CD4-positive, CD25-positive, alpha-beta regulatory T cell (primary cell): ENCODE measurements at places on chromosomes 1 and 21. TPM values are rescaled to one million over a fixed set of nuclear protein-coding genes. Genes with fewer than 3 reads are reported as not detected.

- DNase-seq, result no peak
These were observed 117.7 kb upstream of the SGIP1 start for GRCh38 chr1:66416295-66416694.

- DNase-seq, result no peak
These were observed 140.6 kb downstream of the RUNX1 start for GRCh38 chr21:34908419-34909055.

Gene NIPAL3
- total RNA-seq, result 57.0 TPM

- no peak for DNase-seq
These were observed 402.6 kb downstream of the SIPA1L2 start for GRCh38 chr1:232227306-232227705.

- DNase-seq, result no peak
These were observed 14.5 kb downstream of the LY9 start for GRCh38 chr1:160810486-160810885.

Gene KCNJ15
- 0.10 TPM for total RNA-seq

- no peak for DNase-seq
These were observed 1.5 kb downstream of the RGS18 start for GRCh38 chr1:192159781-192160180.

DNA sequence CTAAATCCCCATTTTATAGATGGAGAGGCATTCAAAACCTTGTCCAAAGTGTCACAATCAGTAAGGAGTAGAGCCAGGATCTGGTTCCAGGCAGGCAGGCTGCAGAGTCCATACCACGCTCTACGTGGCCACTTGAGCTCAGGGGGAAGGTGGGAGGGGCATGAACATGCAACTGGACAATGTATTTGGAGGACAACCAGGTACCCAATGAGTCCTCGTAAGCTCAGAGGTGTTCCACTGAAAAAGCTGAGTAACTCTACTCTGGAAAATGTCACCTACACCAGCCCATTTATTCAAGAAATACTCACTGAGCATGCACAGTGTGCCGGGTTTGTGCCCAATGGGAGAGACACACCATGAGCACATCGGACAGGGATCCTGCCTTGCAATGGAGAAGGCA, 11.2 kb upstream of the GUCA2B start:
- no peak for DNase-seq

DNA sequence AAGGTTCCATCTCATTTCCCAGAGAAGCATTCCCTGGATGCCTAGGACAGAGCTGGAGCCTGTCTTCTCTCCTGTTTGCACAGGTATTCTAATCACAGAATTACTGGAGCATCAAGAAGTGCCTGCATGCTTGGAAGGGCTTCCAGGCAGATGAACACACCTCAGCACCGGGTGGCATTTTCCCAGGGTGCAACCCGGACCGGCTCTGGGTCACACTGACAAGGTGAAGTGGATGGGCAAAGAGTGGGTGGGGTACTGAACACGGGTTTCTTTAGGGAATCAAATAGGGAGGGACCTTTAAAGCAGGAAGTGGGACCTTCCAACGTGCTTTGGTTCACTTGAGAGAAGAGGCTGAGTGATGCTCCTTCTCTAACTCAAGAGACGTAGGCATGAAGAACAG, 7.1 kb upstream of the PEF1 start:
- no peak for DNase-seq

DNA sequence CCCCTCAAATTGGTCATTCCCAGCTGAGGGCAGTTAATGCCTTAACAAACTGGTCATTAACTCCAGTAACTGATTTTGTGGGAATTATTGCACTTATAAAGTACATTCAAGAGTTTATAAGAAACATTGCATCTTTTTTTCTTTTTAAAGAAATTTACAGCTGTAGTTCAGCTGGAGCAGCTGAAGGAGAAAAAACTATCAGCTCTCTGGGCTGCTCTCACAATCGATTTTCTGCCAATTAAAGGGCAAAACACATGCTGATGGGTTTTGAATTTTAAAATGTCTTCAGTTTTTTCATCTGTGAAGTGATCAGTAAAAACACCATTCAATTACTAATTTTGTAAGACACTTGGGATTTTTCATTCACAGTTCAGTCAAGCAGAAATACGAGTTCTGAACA, 74.7 kb downstream of the KIFAP3 start:
- DNase-seq, result no peak

- DNase-seq, result no peak
These were observed 28.4 kb upstream of the DMBX1 start for GRCh38 chr1:46461017-46461808.

DNA sequence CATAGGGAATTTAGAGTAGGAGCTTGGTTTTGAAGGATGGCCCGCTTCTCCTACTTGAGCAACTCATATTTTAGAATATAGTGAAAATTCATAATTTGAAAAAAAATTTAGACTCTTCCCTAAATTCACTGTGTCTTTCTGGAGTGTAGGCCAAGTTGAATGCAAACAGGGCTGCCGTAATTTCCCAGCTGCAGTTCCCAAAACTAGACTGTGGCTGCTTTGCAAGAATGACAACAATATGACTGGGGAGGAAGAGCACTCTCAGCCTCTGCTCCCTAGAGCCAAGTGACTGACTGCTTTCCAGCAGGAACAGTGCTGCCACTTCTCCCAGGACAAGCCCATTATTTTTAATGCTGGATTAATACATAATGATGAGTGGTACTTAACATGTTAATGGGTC, 209.0 kb downstream of the RHOU start:
- no peak for DNase-seq

GRCh38 chr1:71196685-71197084, 115.8 kb upstream of the ZRANB2 start:
- no peak for DNase-seq

DNA sequence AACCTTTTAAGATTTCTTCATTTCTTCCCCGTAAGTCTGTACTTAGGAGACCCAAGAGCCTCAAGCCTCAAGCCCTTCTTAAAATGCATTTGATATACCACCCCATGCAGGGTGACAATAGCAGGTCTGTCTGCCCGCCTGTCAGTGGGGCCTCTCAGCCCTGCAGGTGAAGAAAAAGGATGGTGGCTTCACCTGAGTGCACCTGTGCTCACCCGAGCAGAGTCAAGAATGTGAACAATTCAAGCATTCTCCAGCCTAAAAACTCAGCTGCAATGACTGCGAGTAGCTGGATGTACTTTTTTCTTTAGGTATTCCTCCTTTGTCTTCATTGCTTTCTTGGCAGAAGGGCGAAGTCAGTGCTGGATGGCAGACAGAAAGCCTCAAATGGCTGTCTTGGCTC, 203.3 kb downstream of the LMX1A start:
- DNase-seq, result no peak

- DNase-seq, result no peak
These were observed 235.3 kb downstream of the FAF1 start for GRCh38 chr1:50724626-50725286.

GRCh38 chr1:180927348-180927747, 14.7 kb downstream of the KIAA1614 start:
- no peak for DNase-seq

Gene IPO13
- 12.6 TPM for total RNA-seq

DNA sequence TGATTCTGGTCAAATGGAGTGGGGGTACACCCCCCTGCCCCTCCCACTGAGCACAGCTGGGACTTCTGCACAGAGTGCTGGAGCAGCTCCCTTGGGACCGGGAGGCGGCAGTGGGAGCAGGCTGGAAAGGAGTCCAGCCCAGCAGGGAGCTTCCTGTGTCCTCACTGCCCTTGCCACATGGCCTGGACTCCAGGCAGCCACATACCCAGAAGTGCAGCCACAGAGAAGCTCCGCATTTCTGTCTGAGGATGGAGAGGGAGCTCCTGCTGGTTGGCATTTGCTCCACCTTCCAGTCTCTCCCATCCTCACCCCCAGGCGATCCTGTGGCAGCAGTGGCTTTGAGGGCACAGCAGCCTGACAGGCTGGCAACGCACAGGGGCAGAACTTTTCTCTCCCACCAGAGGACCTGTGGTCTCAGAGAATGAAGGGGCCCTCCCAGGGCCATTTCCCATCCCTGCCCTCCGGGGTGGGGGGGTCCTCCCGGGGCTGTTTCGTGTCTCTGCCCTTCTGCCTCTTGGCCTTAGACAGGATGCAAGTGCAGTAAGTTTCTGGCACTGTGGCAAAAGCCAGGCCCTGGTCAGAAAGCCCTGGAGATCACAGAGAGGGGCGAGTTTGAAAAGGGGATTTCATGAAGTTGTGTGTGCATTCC, 103.6 kb upstream of the COL6A1 start:
- no peak for DNase-seq

DNA sequence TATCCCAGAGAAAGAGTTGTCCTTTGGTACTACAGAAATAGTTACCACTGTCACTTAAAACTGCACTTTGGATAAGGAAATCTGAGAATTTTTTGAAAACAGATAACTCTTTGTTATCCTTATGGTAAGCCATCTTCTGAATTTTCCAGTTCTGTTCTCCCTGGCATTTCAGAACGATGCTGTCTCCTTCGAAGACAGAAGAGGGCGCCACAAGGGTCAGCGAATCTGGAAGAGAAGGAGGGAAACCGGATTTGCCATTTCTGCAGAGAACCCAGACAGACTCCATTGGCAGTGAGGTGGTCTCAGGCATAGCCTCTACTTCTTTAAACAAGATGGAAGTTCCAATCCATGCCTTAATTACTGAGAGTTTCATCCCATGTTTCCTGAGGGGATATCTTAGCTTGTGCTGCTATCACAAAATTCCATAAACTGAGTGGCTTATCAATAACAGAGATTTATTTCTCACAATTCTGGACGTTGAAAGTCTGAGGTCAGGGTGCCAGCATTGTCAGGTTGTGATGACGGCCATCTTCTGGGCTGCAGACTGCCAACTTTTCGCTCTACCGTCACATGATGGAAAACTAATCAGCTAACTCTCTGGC, 6.4 kb downstream of the FCRL2 start:
- DNase-seq, result no peak

- no peak for DNase-seq
These were observed 54.3 kb downstream of the TLR5 start for GRCh38 chr1:223088713-223089240.

Gene CFHR3
- total RNA-seq, result not detected

DNA sequence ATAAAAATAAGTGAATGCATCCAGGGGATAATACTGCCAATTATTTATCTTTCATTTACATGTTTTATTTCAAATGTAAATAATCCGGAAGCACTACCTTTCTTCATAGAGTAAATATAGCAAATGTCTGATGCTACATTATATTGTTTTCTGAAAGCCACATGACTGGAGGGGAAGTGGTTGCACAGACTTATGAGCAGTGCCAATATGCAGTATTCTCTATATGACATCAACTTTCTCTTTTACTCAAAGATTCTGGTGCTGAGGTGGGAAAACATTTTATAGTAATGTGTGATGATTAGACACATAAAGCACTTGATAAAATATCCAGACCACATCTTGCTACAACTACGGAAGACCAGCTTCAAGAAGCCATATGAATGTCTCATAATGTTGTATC, 314.7 kb downstream of the NEGR1 start:
- DNase-seq, result no peak

Gene GCSAML
- total RNA-seq, result 0.67 TPM

DNA sequence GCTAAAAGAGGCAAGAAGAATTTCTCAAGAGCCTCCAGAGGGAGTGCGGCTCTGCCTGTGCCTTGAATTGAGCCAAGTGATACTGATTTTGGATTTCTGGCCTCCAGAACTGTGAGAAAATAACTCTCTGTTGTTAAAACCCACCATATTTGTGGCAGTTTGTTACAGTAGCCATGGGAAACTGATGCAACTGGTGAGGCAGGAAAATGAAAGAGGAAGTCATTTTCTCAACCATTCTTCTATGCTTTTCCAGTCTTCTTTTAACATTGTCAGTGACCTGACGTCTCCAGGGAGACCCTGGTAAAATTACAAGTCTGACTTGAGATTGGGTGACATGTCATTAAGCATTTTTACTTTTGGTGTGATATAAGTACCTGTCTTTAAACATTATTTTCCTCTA, 5.8 kb downstream of the OR6P1 start:
- no peak for DNase-seq

- DNase-seq, result no peak
These were observed 30.0 kb downstream of the CDK18 start for GRCh38 chr1:205534444-205534985.

- no peak for DNase-seq
These were observed 107.7 kb upstream of the TMPRSS2 start for GRCh38 chr21:41615613-41616012.

Gene ARHGAP29
- total RNA-seq, result not detected

DNA sequence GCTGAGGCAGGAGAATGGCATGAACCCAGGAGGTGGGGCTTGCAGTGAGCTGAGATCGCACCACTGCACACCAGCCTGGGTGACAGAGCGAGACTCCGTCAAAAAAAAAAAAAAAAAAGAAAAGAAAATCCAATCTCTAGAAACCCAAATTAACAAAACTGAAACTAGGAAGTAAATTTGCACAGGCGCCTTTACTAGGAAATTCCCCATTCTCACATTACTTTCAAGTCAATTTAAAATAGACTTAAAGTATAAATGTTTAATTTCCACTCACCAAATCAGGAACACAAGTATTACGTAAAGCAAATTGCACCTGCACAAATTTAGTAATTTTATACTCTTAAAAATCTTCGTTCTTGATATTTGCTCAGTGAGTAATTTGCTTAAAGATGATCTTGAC, 67.8 kb upstream of the BCAR3 start:
- DNase-seq, result no peak

Gene S100A1
- not detected for total RNA-seq

DNA sequence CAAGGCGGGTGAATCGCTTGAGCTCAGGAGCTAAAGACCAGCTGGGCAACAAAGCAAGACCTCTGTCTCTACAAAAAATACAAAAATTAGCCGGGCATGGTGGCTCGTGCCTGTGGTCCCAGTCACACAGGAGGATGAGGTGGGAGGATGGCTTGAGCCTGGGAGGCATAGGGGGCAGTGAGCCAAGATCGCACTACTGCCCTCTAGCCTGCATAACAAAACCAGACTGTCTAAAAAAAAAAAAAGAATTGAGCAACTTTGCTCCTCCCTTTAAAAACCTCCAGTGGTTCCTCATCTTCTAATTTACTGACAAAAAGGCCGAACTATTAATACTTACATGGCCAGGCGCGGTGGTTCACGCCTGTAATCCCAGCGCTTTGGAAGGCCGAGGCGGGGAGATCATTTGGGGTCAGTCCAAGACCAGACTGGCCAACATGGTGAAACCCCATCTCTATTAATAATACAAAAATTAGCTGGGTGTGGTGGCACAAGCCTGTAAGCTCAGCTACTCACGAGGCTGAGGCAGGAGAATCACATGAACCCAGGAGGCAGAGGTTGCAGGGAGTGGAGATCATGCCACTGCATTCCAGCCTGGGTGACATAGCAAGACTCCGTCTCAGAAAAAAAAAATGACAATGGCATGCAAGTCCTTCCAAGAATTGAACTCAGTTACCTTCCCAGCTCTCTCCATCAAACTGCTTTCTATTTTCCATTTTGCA, 4.4 kb downstream of the ACBD3 start:
- no peak for DNase-seq

Gene PLPP3
- total RNA-seq, result not detected

DNA sequence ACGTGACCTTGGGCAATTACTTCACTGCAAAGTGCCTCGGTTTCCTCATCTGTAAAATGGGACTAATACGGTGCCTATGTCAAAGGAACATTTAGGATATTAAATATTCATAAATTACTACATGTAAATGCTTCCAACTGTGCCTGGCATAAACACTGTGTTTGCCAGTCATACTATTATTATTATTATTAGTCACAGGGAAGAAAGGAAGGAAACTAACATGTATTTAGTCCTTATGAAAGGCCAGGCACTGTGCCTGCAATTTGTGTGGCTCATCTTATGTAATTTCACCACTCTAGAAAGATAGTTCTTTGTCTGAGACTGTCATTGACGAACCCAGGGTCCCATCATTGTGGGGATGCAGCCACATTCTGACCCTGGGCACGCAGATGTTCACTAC, 45.0 kb downstream of the EPHB2 start:
- no peak for DNase-seq

- no peak for DNase-seq
These were observed 642.1 kb upstream of the ADGRL2 start for GRCh38 chr1:81158592-81158991.

Gene CCDC17
- total RNA-seq, result 6.1 TPM
